GM12892 (cell line): ENCODE measurements at places on chromosomes 3 and 15.

- DNase-seq = no peak
Measured at GRCh38 chr3:15635121-15635661, 33.6 kb downstream of the BTD start.

- DNase-seq = peak; percentile 74
Measured at GRCh38 chr3:194685718-194686413, at the start of gene FAM43A. FAM43A (plus strand) TSS chr3:194685883; CDS start chr3:194686827, 944 bp downstream.

DNA sequence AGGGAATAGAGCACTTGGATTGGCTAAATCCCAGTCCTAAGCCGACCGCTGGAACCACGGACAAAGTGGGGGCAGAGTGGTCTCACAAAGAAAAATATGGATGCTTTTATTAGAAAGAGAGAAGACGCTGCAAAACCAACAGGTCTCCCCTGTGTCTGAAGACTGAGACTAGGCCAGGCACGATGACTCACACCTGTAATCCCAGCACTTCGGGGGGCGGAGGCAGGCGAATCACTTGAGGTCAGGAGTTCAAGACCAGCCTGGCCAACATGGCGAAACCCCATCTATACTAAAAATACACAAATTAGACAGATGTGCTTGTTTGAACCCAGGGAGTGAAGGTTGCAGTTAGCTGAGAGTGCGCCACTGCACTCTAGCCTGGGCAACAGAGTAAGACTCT, 61.8 kb downstream of the ZDHHC19 start:
- DNase-seq = no peak

GRCh38 chr3:65877160-65877559, 161.6 kb downstream of the MAGI1 start:
- DNase-seq = no peak

- DNase-seq = no peak
Measured at GRCh38 chr3:38177181-38177580, 11.8 kb downstream of the OXSR1 start.

GRCh38 chr15:22925875-22926274, 54.3 kb downstream of the CYFIP1 start:
- DNase-seq = no peak

GRCh38 chr15:47587940-47588802, 129.1 kb upstream of the SEMA6D start:
- no peak for DNase-seq

- no peak for DNase-seq
Measured at GRCh38 chr3:172076212-172076611, 36.8 kb downstream of the FNDC3B start.

DNA sequence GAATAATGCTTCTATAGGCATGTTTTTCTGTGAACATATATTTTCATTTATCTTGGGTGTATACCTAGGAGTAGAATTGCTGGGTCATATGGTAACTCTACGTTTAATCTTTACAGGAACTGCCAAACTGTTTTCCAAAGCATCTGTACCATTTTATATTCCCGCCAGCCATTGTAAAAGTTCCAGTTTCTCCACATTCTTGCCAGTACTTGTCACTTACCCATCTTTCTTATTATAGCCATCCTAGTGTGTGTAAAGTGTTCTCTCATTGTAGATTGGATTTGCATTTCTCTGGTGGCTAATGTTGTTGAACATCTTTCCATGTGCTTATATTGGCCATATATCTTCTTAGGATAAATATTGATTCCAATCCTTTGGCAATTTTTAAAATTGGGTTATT, 31.2 kb upstream of the CFAP20DC start:
- DNase-seq = no peak

GRCh38 chr3:20669675-20670074, 483.7 kb upstream of the SGO1 start:
- DNase-seq = no peak
